ENCODE measurements at places on chromosomes 4 and X.

DNA sequence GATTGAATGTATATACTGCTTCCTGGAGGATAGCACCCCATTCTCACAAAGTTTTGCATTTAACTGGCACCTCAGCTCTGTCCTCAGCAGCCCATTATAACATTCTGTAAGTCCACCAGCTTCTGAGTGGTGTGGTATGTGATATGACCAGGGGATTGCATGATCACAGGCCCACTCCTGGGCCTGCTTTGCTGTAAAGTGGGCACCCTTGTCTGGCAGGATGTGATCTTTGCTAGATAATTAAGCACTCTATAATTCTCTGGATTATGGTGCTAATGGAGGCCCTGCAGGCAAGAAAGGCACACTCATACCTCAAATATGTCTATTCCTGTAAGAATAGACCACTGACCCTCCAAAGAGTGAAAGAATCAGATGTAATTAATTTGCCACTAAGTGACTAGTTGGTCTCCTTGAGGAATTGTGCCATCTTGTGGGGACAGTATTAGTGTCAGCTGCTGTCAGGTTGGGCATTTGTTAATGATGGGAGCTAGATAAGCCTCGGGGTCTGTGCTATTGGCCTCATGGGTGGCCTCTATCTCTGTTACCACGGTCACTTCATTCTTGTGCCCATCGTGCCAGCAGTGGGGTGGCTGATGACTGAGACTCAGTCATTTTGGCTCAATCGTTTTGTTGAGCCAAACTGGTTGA, 2.2 kb upstream of the CFI start:
- no peak for DNase-seq

- DNase-seq, result no peak
Observed at GRCh38 chrX:55144697-55145096, 55.9 kb downstream of the PAGE2 start.

- no peak for DNase-seq
Observed at GRCh38 chr4:47662975-47663374, 174.9 kb downstream of the CORIN start.

DNA sequence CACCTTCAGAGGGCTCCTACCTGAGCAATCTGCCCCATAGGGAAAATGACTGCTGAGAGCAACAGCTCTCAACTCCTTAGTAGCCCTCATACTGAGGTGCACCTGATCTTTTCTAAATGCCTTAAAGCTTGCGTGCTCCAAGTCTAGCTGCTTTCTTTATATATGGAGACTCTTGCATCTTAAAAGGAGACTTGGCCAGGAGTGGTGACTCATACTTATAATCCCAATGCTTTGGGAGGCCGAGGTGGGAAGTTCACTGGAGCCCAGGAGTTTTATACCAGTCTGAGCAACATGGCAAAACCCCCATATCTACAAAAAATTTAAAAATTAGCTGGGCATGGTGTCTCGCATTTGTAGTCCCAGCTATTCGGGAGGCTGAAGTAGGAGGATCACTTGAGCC, 78.1 kb upstream of the TRIM2 start:
- DNase-seq, result no peak

- DNase-seq, result no peak
Observed at GRCh38 chrX:153669174-153669890, 4.3 kb downstream of the PNCK start.

DNA sequence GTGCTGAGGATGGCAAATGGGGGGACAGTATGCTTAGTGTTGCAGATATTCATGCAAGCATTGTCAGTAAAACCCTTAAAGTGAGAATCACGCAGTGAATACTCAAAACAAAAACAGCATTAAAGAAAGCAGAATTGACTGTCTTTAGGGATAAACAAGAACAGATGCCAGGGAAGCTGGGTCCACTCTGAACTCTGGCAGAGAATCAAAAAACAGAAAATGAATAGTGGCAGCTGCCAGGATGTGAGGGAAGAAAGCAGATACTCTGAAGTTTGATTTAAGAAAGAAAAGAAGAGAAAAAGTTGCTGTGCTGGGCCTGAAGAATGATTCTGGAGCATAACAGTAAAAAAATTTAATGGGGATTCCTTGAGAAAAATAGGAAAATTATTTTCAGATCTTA, 131.5 kb downstream of the GABRA2 start:
- DNase-seq, result no peak

DNA sequence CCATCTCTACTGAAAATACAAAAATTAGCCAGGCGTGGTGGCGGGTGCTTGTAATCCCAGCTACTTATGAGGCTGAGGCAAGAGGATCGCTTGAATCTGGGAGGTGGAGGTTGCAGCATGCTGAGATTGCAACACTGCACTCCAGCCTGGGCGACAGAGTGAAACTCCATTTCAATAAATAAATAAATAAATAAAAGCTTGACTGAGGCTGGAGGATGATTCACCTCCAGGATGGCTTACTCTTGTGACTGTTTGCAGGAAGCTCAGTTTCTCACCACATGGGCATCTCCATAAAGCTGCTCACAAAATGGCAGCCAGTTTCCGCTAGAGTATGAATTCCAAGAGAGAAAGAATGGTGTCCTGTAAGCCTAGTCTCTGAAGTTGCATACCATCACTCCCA, 191.7 kb upstream of the EDNRA start:
- no peak for DNase-seq

DNA sequence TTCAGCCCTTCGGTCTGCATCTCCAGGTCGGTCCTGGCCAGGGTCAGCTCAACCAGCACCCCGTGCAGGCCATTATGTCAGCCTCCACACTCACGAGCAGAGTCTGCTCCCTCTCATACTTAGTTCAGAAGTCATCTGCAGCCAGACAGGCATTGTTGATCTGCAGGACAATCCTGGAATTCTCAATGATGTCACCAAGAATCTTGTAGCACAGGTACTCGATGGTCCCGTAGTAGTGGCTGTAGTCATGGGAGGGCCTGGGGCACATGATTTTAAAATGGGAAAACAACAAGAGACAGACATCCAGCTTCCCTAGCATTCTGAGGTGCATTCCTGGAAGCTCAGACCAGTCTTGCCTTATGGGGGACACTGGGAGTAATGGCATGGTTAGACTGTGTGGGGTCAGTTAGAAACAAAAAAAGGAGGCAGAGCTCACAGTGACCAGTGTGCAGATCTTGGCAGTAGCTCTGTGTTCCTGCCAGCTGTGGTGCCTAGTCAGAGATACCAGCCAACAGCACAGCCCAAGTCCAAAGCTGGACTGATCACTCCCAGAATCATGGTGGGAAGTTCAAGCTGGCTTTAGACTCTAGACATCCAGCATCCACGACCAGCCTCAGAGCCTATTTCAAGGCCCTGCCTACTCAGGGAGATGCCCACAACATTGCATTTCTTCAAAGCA, 31.9 kb downstream of the LRIT3 start:
- no peak for DNase-seq

DNA sequence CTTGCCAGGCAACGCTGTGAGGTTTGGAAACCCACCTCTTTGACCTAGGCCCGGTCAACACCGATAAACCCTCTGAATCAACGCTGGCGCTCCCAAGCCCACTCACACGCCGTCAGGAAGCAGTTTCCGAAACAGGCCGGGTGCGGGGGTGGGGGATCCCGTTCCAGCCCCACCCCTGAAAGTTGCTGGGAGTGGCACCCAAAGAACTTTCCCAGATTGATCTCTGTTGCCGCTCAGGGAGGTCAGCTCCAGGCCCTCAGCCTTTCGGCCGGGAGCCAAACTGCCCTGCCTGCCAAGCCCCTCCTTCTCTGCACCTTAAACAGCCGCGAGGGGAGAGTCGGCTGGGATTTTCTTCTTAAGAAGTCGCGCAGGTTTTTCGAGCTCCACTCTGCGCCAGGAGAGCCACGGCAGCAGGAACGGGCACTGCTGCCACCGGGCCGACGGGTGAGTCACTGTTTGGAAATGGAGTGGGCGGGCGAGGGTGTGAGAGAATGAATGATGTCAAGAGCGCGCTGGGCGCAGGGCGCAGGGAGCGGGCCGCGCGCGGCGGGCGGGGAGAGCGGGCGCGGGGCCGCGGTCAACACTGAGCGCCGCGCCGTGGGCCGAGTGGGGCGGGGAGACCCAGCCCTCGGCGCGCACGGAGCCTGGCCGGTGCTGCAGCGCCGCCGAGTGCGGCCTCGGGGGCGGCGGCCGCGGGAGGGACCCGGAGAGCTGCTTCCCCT, at the start of gene SGMS2:
Gene SGMS2 (plus strand): TSS at position 583 of the 722 bp plus-strand sequence. CDS start 70,622 bp downstream, outside the sequence.
- DNase-seq, result no peak

DNA sequence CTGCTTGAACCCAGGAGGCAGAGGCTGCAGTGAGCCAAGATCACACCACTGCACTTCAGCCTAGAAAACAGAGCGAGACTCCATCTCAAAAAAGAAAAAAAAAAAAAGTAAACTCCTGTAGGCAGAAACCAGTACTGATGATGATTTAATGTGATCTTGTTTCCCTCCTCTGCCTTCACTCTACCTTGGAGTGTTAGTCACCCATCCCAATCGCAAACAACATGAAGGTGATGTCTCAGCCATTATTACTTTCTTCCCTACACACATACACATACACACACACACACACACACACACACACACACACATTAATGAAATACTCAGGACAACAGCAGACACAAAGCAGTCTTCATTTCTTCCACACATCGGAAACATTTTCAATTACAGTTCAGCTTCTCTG, 15.6 kb downstream of the XKRX start:
- DNase-seq, result no peak

DNA sequence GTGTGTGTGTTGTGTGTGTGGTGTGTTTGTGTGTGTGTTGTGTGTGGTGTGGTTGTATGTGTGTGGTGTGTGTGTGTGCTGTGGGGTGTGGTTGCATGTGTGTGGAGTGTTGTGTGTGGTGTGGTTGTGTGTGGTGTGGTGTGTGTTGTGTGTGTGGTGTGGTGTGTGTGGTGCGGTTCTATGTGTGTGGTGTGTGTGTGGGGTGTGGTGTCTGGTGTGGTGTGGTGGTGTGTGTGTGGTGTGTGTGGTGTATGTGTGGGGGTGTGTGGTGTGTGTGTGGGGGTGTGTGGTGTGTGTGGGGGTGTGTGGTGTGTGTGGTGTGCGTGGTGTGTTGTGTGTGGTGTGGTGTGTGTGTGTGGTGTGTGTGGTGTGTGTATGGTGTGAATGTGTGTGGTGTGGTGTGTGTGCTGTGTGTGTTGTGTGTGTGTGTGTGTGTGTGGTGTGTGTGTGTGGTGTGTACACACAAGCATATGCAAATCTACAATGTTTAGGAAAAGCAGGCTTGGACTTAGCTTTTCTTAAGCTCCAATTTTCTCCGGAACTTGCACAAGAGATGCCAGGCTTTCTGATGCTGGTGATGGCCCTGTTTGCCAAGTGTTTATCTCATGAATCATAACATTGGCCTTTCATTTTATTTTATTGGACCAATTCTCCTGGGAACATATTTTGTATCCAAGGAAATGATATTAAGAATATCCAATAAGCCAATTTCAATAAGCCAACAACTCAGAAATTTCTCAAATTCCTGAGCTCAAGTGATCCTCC, 148.7 kb downstream of the SPATA18 start:
- no peak for DNase-seq

GRCh38 chr4:48025005-48025404, 8.4 kb downstream of the NIPAL1 start:
- DNase-seq, result no peak

DNA sequence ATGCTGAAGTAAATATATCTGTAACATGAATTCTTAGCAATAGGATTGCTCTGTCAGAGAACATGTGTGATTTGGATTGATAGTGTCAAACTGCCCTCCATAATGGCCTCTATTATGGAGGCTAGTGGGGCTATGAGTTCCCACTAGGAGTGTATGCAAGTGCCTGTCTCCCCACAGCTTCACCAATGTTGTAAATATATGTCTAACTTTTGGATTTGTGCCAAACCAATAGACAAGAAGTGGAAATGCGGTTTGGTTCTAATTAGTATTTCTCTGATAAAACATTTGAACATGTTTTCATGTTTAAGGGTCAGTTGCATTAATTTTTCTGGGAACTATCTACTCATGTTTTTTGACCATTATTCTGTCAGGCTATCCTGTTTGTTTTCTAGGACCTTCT, 28.1 kb downstream of the GPAT3 start:
- no peak for DNase-seq

- no peak for DNase-seq
Observed at GRCh38 chrX:13552892-13553291, 16.5 kb upstream of the EGFL6 start.

DNA sequence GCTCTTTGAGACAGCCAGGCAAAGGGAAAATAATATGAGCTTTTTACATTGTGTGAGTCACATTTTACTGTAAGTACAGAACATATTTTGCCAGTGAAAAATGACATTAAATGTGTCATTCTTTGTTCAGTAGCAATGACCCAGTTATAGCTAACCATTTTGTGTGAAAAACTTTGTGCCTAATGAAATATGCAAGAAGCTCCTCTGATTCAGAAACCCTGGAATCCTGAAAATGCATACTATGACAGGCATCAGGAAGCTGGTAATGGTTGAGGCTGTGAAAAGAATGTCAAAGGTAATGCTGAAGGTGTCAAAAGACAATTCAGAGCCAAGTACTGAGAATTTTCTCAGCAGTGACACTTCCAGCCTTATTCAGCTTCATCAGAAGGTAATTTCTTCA, 549.5 kb upstream of the SMIM31 start:
- DNase-seq, result no peak

- no peak for DNase-seq
Observed at GRCh38 chr4:96946552-96946951, 1106.7 kb downstream of the PDHA2 start.

- DNase-seq, result no peak
Observed at GRCh38 chr4:56051029-56051709, 102.4 kb downstream of the CEP135 start.

DNA sequence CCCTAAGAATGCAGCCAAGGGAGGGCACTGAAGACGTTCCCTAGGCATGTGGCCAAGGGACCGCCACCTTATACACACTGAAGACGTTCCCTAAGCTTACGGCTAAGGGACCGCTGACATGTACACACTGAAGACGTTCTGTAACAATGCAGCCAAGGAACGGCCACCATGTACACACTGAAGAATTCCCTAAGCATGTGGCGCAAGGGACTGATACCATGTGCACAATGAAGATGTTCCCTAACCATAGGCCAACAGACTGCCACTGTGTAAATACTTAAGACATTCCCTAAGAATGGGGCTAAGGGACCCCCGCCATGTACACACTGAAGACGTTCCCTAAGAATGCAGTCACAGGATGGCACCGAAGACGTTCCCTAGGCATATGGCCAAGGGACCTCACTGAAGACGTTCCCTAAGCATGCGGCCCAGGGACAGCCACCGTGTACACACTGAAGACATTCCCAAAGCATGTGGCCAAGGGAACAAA, 36.1 kb downstream of the DHRSX start:
- no peak for DNase-seq

- no peak for DNase-seq
Observed at GRCh38 chr4:168856312-168856711, 153.7 kb downstream of the CBR4 start.

- no peak for DNase-seq
Observed at GRCh38 chr4:23837371-23837770, 52.5 kb downstream of the PPARGC1A start.
